ENCODE measurements at places on chromosomes 7 and 10.

- no peak for DNase-seq
Measured at GRCh38 chr7:20194343-20194995, 22.7 kb downstream of the MACC1 start.

- DNase-seq, result no peak
Measured at GRCh38 chr10:18378766-18379165, 238.5 kb downstream of the CACNB2 start.

DNA sequence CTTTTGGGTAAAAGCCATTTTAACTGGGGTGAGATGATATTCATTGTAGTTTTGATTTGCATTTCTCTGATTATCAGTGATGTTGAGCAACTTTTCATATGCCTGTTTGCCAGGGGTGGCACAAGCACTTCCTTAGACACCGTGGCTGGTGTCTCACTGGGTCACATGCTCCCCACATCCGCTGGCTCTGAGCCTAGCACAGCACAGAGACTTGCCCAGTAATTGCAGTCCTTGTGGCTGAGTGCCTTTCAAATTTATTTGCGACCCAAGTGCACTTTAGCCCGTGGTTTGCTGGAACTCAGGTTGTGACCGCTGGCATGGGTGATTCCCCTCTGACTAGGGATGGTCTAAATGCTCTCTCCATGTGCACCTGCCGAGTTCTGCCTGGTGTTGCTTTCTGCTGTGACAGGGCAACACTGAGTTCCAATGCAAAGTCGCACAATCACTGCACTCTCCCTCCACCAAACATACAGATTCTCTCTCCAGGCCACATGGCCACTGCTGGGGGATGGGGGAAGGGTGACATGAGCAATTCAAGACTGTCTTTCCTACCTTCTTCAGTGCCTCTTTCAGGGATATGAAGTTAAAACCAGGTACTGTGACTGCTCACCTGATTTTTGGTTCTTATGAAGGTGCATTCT, 66.5 kb downstream of the ZNF277 start:
- DNase-seq, result no peak

GRCh38 chr7:28093623-28094232, 86.9 kb downstream of the JAZF1 start:
- DNase-seq, result peak; percentile 23

DNA sequence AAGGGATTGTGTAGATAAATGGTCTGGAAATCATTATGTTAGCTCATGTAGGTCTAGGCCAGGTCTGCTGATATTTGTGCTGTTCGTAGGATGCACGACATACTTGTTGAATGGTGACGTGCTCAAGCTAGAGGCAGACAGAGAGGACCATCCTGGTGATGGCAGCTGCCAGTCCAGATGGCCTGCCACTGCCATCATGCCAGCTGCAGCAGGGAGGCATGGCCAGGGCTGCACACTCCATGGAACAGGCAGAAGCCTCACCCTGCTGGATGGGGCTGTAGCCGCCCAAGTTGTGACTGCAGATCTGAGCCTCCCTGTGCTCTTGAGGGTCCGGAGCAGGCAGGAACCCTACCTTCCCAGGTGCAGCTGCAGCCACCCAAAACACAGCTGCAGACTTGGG, 80.3 kb downstream of the SPDYE5 start:
- DNase-seq, result no peak

GRCh38 chr10:5297996-5298395, 66.8 kb upstream of the UCN3 start:
- DNase-seq, result no peak

DNA sequence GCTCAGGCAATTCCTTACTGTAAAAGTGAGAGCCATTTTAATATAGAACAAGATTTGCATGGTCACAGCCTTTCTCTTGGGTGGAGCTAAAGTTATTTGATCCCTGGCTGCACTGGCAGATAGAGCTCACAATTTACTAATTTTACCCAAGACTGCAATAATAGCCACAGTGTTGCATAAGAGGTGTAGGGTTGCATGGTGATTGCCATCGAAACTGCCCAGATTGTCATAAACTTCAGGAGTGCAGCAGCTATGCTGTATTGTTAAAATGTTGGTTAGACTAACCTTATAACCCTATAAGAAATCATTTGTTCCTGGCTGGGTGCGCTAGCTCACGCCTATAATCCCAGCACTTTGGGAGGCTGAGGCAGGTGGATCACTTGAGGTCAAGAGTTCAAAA, 50.0 kb downstream of the VCL start:
- DNase-seq, result no peak

GRCh38 chr7:35695473-35695850, 527 bp upstream of the HERPUD2 start:
- no peak for DNase-seq

- no peak for DNase-seq
Measured at GRCh38 chr7:108347616-108348015, 108.6 kb downstream of the NRCAM start.

DNA sequence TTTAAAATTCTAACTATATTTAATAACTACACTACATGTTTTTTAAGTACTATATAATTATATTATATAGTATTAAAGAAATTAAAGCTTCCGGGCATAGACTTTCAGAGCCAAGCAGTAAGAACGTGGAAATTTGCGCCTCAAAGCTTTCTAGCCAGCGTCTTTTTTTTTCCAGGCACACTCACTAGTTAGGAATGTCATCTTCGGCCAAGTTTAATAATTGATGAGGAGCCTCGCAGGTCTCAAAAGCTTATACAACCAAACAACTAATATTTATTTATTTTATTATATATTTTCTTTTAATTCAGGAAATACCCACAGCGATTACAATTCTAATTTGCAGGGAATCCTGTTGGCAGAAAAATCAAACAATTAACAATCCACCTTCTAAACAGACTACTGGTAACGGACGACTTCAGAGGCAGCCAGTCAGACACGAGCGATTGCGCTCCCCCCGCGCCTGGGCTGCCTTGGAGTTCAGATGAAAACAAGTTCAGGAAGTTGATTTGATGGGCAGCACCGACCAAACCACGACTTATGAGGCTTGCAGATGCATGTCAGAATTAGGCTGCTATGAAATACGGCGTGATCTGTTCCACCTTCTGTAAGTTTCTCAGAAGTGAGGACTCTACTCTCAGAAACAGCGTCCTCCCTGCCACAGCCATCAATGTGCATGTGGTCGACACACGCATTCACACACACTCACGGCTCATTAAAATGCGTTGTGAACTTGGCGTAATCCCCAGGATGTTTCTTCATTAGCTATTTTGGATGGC, 431.8 kb upstream of the MGMT start:
- no peak for DNase-seq

DNA sequence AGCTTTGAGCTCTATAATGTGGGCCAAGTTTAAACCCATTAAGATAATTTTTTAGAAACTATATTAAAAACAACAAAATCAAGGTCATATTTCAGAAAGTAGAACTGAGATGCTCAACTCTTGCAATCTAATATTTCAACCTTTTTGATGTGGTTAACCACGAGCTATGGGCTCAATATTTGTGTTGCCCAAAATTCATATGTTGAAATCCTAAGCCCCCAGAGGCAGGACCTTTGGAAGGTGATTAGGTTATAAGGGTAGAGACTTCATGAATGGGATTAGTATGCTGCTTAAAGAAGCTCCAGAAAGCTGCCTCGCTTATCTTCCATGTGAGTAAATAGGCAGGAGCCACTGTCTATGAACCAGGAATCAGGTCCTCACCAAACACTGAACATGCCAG, 284.4 kb downstream of the CRPPA start:
- no peak for DNase-seq

DNA sequence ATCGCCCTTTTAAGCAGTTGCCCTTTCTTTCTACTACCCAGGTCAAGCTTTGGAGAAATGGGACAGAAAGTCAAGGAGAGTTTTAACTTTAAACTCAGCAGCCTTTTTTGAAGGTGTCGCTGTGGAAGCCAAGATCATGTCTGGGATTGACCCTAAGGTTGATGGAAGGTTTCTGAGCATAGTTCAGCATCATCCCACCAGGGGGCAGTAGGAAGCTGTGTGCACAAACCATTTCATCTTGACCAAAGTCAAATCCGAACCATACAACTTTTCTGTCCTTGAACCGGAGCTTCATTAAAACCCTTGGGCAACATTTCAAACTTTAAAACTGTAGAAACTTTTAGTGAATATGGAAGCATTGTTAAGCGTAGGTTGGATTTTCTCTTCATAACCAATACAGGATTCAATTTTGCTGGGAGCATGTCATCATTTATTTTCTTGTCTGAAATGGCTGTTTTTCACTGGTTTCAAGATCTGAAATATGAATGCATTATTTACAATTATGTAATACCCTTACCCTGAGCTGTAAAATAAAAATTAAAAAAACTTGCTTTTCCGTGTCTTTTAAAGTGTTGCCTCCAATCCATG, 214.4 kb upstream of the KIAA1217 start:
- DNase-seq, result no peak

DNA sequence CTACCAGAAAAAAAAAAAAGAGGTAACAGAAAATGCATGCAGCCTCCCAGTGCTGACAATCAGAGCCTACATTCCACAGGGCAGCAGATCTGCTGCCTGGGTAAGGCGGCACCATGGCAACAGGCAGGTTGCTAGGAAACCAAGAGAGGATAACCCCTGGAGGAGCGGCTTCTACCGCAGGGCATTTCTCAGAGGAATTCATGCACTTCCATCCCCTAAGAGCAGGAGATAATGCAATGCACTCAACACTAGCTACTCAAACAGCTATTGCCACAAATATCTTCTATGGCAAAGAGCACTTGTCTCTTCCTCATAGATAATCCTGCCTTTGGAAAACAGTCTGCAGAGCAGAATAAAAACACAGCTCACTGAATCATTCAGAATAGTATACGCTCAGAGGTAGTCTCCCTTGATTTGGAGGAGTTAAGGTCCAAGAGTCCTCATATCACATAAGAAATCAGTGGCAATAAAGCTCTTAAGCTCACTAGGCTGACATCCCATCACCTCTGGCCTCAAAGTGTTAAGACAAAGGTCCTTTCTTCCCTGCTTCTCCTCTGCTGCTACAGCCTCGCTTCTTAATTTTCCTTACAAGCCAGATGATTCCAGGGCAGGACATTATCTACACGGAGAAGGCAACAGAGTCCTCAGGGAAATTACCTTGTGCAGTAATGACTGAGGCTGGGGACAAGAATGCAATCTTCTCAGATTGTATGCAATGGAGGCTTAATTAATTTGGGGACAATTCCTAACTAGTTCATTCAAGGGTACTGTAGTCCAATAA, 10.7 kb downstream of the PSAP start:
- DNase-seq, result peak; percentile 66

DNA sequence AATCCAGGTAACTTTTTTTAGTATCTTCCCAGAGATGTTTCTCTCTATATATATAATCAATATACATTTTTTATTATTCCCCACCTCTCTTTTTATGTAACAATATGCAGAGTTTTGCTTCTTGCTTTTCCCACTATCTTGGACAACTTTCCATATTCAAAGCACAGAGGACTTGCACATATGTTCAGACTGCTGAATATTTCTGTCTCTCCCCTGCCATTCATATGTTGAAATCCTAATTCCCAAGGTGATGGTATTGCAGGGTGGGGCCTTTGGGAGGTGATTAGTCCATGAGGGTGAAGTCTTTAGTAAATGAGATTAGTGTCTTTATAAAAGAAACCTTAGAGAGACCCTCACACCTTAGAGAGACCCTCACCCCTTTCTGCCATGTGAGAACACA, 72.8 kb downstream of the CFTR start:
- no peak for DNase-seq

DNA sequence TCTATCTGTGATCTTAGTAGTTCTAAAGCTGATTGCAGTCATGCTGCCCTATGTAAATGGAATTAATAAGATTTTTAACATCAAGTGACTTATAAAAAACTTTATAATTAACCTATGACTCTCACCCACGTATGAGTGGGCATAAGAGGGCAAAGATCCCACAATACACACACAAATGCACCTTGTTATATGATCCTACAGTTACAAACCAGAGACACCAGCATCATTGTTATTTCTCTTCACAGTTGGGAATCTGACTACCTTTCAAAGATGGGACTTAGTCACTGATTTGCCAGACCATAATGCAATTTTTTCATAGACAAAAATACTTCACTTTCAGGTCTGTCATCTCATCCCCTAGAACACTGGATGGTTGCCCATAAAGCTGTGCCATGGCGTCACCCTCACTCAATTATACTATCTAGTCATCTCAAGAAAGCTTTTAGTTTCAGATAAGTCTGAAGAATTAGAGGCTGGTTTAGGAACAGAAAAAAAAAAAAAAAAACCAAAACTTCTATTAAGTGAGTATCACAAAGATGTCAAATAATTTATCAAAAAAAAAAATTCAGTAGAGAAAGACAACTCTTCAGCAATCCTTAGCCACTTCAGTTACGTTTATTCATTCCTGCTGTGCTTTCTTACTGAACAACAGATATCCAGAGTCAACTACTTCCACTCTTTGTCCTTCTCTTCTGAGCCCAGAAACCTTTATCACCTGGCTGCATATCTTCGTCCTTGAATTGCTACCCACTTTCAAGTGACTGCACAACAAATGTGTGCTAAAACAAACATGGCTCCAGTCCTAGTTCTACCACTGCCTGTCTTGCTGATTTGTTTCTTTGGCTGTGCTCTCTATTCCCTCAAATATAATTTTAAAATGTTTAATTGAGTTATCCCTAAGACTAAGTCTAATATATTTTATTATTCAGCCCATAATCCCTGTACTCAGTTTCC, 175.0 kb upstream of the CHRM2 start:
- no peak for DNase-seq

GRCh38 chr10:124894569-124895215, 47.2 kb upstream of the ZRANB1 start:
- DNase-seq, result no peak

- no peak for DNase-seq
Measured at GRCh38 chr10:52128056-52128683, 185.9 kb upstream of the DKK1 start.

DNA sequence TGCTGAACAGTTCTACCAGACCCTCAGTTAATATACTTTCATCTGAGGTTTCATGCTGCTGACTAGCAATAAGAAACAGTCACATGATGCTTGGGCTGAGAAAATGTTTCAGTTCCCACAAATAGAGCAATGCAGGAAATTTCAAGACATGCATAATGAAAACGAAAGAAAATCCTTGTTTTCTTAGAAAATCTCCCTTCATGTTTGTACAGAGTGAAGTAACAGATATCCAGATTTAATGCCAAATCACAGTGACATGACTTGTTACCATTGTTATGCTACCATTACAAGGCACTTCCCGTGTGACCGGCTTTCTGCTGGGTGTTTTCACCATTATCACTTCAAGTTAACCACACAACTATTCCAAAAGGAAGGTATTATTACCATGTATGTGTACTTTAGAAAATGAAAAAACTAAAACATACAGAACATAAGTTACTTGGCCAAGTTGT, 121.7 kb downstream of the DOCK4 start:
- DNase-seq, result no peak

Measured in NCI-H1436 treated with DMSO at 0.1 percent for 48 hours (cell line).